Activated naive CD8-positive, alpha-beta T cell treated with anti-CD3 and anti-CD28 coated beads, Interleukin-2, amount 10 ng/mL, durations not matched to agents 7 days and 5 days (primary cell): ENCODE measurements at places on chromosomes 16 and 17.
A peak's percentile ranks its signal among the peaks of the same experiment; 100 is the strongest.

DNA sequence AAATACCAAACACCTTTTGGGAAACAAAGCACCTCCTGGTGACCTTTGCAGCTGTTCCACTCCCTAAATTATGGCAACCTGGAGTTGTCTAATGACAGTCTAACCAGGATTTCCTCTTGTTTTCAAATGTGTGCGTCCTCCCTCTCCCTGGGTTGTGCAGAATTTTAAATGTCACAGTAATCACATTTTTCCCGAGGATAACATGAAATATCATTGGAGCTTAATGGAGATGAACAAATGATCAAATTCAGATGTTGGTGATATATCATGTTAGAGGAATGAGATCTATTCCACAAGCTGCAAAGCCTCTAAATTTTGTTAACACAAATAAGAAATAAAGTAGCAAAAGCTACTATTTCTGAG is 86.9 kb upstream of the HLF start:
- DNase-seq = no peak

- DNase-seq = no peak
Measured at GRCh38 chr17:20189979-20190378, 180.8 kb downstream of the SPECC1 start.

GRCh38 chr16:29806641-29807425 is 504 bp downstream of the MAZ start:
- peak; percentile 74 for DNase-seq

DNA sequence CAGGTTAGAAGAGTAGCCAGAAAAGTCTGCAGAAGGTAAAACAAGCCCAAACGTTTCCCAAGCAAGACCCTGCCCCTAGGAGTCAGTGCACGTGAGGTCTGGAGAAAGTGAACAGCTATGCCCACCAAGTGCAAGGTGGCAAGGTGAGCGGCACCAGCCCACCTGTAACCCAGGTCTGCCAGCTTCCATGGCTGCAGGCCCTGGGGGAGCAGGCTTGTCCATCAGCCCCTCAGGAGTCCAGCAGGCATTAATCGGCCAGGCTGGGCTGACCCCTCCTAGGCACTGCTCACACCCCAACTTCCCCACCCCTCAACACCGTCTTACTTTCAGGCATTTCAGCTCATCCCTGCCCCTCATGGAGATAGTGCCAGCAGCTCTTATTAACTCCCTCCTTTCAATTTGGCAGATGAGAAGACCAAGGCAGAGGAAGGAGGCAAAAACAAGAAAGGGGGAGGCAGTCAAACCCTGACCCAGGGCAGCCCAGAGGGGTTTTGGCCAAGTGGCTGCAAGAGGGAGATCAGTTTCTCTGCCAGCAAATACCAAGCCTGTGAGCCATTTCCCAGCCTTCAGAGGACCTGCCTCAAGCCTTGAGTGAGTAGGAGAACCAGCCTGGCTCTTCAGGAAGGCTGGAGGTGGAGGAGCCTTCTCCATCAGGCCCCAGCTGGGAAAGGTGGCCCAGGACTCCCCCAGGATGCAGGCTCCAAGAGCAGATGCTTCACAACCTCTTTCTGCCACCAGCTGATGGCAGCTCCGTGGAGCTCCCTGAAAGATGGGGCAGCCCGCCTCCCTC is 14.7 kb downstream of the BEAN1 start:
- DNase-seq = no peak

DNA sequence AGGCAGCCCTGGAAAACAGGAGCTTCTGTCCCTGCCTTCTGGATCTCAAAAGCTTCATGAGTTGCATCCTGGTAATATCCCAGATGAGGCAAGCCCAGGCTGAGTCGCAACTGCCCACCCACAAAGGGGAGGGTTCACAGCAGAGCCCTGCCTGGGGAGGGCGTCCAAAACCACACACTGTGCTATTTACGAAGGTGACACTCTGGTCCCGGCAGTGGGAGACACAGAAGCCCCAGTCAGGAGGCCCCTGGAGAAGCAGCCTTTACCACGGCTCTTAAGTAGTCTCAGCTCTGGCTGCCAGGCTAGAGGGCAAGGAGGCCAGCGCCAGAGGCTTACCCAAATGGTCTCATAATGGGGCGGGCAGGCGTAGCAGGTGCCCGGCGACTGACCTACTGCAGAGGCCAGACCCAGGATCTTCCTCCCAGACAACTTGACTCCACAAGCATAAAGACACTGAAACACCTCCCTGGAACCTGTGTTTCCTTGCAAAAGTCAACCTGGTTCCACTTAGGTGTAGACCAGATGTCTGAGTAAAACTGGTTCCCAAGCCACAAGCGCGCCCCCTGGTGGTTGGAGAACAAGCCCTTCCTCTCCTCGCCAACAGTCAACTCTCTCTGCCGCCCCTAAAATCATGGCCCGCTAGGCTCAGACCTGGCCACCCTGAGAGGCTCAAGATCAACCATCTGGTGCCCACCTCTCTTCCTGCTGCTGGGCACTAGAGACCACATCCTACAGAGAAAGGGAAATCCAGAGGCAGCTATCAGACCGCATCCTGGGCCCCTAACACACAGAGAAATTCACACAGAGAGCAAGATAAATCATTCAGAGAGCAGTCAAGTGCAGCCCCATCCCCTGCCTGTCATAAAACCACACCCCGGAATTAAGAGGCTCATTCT is 5.2 kb downstream of the AXIN2 start:
- peak; percentile 92 for DNase-seq

GRCh38 chr17:80899402-80900268 is 92.0 kb upstream of the CHMP6 start:
- peak; percentile 78 for DNase-seq

DNA sequence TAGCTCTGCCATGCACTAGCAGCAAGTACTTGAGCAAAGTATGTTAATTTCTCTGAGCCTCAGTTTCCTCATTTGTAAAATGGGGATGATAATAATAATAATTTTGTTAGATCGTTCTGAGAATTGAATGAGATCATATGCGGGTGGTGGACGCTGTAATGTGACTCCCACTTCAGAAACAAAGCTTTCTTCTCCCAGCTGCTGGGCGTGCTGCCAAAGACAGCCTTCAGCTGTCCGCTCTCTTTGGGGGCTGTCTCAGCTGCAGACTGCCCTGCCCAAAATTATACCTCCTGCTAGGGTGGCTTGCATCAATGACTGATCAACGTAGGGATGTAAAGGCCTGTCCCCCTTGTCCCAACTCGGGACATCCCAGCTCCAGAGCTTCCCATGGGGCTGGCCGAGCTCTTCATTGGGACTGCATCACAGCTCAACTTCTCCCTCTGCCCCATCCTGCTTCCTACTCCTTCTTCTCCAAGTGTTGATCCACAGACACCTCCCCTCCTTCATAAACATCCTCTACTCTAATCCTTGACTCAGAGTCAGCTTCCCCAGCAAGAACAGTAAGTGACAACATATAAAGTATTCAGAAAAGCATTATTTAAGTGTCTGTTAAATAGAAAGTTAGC is 30.7 kb upstream of the CDH5 start:
- no peak for DNase-seq
